ENCODE measurements at places on chromosomes 2 and 18.

GRCh38 chr2:39858677-39859076, 79.6 kb upstream of the THUMPD2 start:
- DNase-seq: no peak

DNA sequence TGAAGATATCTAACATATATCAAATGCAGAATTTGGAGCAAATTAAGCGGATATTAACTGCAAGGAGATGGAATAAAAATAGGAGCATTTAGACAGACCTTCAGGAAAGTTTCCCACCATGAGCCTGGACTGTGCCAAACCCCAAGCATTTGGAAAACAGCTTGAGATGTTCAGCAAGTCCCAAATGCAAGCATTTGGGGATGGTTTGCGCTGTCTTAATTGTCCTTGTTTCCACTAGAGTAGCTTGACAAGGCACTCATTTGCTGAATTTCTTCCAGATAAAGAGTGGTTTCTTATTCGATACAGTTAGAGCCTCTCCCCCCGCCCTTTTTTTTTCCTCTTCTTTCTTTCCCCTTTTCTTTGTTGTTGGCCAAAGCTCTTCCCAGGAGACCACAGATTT, 77.1 kb upstream of the CDC42EP3 start:
- no peak for DNase-seq

- DNase-seq: no peak
Measured at GRCh38 chr2:80303909-80304837, at the start of gene LRRTM1. LRRTM1 (minus strand) TSS chr2:80304752; CDS start chr2:80303819, 933 bp downstream.

DNA sequence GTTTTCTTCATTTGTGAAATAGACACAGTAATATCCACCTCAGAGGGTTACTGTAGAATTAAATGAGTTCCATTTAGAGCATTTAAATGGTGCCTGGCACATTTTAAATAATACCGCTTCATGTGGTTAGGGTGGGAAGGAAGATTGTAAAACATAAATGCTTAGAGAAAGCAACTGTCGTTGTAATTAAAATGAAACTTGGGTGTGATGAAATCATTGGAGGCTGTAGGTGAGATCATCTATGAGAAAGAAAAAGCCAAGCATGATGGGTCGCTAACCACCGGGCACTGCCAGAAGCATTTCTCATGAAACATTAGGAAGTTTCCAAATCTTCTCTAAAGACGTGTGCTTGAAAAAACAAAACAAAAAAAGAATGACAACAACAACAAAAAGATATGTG, 8.2 kb upstream of the SLC39A10 start:
- no peak for DNase-seq

GRCh38 chr2:122186761-122187222, 431.3 kb downstream of the TSN start:
- DNase-seq: no peak

Measured in pulmonary artery endothelial cell (primary cell).